Urothelium cell line (cell line): ENCODE measurements at places on chromosomes 1 and 21.

DNA sequence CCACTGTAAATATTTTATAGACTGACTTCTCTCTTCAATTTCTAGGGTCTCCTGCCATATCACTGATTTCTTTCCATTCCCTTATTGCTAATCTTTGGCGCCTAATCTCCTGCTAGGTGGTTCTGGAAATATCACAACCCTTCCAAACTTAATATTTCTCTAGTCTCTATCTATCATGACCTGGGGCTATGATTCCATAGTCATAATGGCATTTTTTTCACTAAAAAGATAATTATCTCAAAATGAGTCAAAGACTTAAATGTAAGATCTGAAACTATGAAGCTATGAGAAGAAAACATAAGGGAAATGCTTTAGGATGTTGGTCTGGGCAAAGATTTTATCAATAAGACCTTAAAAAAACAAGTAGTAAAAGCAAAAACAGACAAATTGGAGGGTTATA is 74.2 kb downstream of the LEPR start:
- DNase-seq: no peak

- DNase-seq: peak; percentile 64
Measured at GRCh38 chr1:25030674-25031589, 100.9 kb upstream of the RUNX3 start.

GRCh38 chr1:220696863-220697231 is 6.7 kb downstream of the C1orf115 start:
- peak; percentile 27 for DNase-seq

DNA sequence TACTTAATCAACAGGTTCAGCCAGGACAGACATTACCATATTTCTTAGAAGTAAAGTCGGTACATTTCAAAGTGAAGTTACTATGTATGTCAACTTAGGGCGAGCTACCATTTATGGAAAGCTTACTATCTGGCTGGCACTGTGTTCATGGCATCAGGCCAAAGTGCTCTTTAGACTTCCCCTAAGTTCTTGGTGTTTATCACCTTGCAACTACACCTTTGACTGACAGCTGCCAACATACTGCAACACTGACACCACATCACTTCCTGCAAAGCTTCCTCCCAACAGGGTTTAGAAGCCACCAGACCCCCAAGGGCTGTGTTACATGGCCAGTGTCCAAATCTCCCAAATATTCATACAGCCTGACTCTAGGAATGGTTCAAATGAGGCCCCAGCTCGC is 61.0 kb downstream of the TIAM1 start:
- DNase-seq: no peak

DNA sequence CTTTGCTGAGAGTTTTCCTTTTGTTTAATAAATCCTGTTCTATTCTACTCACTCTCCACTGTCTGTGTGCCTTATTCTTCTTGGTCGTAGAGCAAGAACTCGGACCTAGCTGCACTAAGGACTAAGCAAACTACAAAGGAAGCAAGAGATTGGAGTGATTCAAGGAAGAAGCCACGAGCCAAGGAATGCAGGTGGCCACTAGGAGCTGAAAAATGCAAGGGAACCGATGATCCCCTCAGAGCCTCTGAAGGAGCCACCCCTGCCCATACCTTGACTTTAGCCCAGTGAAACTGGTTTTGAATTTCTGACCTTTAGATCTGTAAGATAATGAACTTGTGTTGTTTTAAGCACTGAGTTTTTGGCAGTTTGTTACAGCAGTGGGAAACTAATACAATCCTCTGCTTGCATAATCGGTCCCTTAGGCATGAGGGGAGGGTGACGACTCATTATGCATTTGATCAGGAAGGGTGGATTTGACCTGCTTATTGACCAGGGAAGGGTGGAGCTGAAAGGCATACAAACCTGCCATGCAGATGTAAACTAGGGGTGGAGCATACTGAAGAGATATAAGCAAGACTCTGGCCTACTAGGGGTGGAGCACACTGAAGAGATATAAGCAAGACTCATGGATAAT is 6.2 kb upstream of the CA6 start:
- DNase-seq: no peak

DNA sequence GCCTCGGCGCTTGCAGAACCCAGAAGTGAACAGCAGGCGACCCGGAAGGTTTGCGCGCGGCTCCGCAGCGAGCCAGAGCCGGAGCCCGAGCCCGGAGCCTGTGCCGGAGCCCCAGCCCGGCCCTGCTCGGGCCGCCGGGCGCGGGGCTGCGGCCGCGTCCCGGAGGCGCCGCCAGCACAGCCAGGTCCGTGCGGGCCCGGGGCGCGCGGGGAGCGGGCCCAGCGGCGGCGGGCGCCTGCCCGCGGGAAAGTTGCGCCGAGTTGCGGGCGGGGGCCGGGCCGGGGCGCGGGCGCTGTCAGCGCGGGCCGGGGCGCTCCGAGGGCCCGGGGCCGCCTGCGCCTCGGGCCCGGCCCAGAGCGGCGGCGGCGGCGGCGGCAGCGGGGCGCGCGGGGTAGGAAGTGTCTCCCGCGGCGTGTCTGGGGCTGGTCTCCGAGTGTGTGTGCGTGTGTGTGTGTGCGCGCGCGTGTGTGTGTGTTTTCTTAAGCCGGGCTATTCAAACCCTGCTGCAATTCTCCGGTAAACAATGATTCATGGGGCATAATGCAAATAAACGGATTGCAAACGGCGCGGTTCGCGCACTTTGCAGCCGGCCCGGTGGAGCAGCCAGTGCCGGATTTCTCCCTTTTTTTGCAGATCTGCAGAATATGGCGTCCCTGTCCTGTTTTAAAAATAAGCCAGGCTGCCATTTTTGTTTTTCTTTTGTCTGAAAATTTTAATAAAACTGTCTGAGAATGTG is at the start of gene ZNF362:
TSS of gene ZNF362 (plus strand) at position 22 of the 736 bp plus-strand sequence. CDS start 14,083 bp downstream, outside the sequence.
- DNase-seq: peak; percentile 84

GRCh38 chr1:117312453-117313138 is 54.7 kb upstream of the MAN1A2 start:
- DNase-seq: peak; percentile 13

DNA sequence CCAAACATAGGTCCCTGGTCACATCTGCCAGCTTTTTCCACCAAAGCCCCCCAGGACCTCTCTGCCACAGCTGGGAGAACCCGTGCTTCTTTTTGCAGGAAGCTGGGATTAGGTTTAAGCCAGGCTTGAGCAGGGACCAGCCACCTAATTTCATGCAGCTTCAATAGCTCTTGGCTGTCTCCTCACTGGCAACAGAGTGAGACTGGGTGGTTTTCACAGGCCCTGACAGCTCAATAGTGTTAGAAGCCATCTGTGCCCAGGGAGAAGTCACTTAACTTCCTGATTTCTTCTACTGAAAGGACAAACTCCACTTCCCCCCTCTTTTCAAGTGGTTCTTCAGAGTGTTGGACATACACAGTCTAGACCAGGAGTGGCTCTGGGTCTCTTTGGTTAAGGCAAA is 20.4 kb upstream of the SRSF4 start:
- DNase-seq: no peak

DNA sequence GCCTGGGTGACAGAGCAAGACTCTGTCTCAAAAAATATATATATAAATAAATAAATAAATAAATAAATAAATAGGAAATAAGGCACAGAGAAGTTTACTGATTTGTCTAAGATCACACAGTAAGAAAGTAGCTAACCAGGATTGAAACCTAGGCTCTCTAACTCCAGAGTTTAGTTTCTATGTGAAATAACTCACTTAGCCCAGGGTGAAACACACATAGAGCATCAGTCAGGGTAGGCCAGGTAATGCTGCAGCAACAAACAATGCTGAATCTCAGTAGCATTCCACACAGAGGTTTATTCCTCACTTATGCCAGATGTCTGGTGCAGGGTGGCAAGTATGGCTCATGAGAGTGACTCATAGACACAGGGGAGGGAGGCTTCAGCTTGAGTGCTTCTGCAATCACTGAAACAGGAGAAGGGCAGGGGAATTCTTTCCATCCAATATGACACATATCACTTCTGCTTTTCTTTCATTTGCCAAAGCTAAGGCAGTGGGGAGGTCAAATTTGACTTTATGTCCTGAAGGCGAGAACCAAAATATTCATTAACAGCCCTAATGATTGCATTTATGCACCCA is 37.1 kb upstream of the KANK4 start:
- peak; percentile 73 for DNase-seq

GRCh38 chr1:183844806-183845205 is 39.9 kb downstream of the RGL1 start:
- DNase-seq: no peak

- DNase-seq: no peak
Measured at GRCh38 chr1:113783254-113784103, 24.2 kb upstream of the PHTF1 start.

- DNase-seq: no peak
Measured at GRCh38 chr21:35424122-35424521, 375.0 kb upstream of the RUNX1 start.

- DNase-seq: peak; percentile 84
Measured at GRCh38 chr1:68269637-68270430, 37.5 kb upstream of the WLS start.

- DNase-seq: no peak
Measured at GRCh38 chr1:153795934-153796785, 21.0 kb downstream of the SLC27A3 start.

GRCh38 chr1:156842618-156843300 is 16.2 kb downstream of the INSRR start:
- DNase-seq: no peak

- DNase-seq: no peak
Measured at GRCh38 chr1:29117381-29117780, 6.3 kb downstream of the TMEM200B start.

GRCh38 chr1:153520818-153521476 is 14.8 kb downstream of the S100A6 start:
- DNase-seq: no peak

- peak; percentile 33 for DNase-seq
Measured at GRCh38 chr1:84174051-84174556, 30.0 kb downstream of the PRKACB start.

DNA sequence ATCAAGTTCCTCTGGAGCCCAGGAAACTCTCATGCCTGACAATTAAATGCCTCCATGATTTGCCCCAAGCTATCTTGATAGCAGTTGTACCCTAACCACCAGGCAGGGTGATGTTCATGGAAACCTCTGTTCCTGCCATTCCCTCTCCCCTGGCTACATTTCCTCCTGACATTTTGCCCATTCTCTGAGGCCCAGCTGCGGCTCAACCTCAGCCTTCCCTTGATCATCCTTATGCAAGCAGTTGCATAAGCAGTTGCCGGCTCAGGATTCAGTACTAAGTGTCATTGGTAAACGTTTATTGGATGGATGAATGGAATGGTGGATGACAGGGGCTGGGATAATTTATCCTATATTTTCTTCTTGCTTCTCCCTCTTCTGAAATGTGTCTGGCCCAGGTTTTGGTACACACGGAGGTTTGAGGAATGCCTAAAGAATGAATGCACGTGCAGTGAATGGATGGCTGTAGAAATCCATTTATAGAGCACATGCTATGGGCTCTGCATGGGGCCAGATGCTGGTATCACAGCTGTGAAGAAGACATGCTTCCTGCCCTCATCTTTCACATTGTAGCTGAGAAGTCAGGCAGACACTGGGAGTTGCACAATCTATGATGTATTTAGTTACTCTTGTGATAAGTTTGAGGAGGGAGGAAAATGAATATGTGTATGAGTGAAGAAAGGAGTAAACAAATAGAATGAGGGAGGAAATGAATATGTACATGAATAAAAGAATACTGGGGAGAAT is 261.8 kb downstream of the FOXD2 start:
- DNase-seq: no peak

DNA sequence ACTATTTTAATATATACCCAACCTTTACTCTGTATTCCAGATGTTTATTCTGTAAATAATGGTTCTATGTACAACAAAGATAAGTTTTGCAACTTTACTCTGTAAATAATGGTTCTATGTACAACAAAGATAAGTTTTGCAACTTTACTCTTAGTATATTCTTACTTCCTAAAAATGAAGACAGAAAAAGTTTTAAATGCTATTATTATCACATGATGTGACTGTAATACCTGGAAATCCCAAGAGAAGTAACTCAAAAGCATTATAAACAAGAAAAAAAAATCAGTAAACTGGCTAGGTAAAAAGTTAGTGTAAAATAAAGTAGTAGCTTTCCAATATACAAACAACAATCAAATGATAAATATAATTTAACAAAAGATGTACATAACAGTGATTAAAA is 18.5 kb upstream of the EXO1 start:
- no peak for DNase-seq

DNA sequence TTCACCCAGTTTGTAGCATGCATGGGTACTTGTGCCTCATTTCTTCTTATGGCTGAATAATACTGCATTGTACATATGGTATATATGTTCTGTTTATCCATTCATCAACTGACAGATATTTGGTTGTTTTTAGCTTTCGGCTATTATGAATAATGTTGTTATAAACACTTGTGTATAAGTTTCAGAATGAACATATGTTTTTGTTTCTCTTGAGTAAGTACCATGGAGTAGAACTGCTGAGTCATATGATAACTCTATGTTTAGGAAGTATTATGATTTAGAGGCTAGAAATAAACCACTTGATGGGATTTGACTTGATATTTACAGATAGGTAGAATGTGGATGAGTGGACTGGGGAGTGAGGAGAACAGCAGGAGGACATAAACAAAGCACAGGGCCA is 48.6 kb downstream of the WNT2B start:
- DNase-seq: no peak

DNA sequence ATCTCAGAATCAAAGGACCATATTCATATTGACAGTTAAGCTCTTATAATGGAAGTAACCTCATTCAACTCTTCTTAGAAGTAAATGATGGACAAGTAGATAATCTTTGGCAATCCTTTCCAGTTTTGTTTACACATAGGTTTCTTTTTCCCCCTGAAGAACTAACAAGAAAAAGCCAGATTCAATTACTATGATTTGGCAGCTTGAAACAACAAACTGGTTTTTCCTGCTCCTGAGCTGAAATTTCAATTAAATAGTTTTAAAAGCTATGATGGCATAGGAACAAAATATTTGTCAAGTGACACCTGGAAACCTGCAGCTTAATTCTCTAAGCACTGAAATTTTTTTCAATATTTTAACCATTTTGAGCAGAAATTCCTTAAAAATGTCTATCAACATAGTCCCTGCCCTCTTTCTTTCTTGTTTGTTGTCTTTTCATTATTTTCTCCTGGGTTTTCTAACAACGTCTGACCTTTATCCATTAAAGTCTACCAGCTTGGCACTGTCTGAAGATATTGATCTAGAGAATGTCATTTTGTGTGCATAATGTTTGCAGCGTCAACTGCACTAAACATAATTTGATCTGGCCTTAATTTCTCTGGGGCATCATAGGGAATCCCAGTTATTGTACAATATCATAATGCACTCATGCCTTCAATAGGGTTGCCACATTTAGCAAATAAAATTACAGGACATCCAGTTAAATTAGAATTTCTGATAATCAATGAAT is 4.0 kb upstream of the SLC35A3 start:
- no peak for DNase-seq

DNA sequence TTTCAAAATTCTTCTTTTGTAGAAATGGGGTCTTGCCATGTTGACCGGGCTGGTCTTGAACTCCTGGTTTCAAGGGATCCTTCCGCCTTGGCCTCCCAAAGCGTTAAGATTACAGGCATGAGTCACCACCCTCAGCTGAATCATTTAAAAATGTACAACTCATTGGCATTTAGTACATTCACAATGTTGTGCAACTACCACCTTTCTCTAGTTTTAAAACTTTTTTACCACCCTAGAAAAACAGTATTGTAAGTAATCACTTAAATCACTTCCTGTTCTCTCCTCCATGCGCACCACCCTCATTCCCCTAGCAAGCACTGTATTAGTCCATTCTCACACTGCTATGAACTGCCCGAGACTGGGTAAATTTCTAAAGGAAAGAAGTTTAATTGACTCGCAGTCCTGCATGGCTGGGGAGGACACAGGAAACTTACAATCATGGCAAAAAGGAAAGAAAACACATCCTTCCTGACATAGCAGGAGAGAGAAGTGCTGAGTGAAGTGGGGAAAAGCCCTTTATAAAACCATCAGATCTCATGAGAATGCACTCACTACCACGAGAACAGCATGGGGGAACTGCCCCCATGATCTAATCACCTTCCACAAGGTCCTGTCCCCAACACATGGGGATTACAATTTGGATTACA is 14.4 kb upstream of the THEM5 start:
- no peak for DNase-seq
